ENCODE measurements at places on chromosomes 1 and 21. TPM values are rescaled to one million over a fixed set of nuclear protein-coding genes. Genes with fewer than 3 reads are reported as not detected.

The PALMD gene
- total RNA-seq: 72.0 TPM

The NBPF19 gene
- total RNA-seq: 9.4 TPM

The URB2 gene
- 4.2 TPM for total RNA-seq

GRCh38 chr1:167938080-167938636 is 1.3 kb upstream of the MPC2 start:
- no peak for DNase-seq

DNA sequence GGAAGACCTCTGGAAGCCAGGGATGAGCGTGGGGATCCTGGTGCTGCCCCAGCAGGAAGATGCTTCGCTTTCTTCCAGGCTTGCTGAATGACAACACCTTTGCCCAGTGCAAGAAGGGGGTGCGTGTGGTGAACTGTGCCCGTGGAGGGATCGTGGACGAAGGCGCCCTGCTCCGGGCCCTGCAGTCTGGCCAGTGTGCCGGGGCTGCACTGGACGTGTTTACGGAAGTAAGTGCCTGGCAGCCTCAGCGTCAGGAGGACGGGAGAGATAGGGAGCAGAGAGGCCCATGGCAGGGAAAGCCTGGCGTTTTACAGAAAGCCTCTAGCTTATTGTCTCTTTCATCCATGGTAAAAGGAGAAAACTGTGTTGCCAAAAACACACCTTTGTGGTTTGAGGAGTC is 23.5 kb downstream of the PHGDH start:
- DNase-seq: peak; percentile 82

DNA sequence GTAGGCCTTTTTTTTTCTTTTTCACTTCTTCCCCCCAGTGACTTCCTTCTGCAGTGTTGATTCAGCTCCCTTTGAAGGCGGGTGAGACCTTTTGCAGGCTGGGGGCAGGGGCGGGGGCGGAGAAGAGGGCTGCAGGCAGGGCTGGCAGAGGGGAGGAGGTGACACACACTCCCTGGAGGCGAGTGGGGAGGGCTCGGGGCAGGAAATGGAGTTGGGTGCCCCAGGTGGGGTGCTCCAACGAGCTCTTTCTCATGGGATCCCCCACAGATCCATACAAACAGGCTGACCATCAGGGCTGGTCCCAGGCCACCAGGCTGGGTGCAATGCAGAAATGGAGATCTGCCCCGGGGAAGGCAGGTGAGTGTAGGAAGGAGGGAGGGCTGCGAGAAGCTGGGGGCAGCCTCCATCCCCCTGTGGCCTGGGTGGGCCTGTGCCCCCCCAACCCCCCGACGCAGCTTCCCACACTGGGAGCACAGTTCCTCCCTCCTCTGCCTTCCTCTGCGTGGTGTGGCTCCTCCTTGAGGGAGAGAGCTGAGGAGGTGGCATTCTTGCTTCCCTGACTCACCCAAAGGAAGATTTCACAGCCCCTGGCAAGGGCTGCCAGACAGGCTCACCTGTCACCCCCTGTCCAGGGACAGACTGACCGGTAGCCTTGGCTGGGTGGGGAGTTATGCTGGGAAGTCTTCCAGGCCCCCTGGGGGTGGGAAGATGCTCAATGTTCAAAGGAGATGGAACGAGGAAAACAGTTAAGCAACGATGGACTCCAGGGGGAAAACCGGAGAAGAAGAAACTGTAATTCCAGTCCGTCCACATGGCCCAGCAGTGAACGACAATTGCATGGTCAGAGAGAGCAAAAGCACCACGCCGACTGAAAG is 7.1 kb upstream of the ITGB2 start:
- peak; percentile 82 for DNase-seq

DNA sequence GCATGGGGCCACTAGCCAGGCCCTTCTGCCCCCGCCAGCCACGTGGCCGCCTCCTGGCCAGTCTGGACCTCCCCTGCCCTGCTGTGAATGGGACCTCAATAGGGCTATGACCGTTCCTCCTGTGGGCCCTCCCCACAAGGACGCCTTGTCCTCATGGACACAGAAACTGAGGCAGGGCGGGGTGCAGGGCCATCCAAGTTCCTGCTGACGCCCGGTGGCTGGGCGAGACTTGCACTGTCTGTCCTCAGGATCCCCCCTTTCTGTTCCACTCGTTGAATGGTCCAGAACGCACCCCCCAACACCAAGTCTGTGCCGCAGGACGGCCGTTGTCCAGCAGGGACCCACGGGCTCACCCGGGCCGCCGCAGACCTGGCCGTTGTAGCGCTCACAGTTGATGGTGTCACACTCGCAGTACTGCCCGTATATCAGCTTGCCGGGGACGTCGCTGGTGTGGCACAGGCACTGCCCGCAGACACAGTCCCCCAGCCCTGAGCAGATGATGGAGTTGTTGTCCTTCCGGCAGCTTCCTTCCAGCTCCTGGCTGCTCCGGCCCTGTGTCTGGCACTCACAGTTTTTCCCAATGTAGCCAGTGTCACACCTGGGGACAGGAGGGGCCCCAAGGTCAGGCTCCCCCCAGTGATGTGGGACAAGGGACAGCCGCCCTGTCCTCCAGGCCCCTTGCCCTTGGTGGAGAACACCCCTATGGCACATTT is 16.3 kb upstream of the PTTG1IP start:
- peak; percentile 4 for DNase-seq

GRCh38 chr1:100137602-100138001 is 4.6 kb downstream of the TRMT13 start:
- no peak for DNase-seq

DNA sequence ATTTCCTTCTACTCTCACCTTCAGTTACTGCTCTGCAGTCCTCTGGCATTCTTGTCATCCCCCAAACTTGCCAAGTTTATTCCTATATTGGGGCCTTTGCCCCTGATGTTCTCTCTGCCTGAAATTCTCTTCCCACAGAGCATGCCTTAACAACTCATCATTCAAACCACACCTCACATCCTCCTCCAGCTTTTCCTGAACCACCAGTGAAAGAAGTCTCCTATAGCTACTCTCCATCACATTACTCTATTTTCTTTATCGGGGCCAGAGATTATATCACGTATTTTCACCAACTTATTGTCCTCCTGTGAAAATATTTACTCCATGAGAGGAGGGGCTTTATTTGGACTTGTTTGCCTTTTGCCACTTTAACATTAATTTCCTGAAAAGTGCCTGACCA is 32.1 kb downstream of the EXTL2 start:
- DNase-seq: no peak

GRCh38 chr1:10720635-10721034 is 75.8 kb downstream of the CASZ1 start:
- peak; percentile 55 for DNase-seq

- DNase-seq: no peak
Observed at GRCh38 chr1:110594456-110595352, 11.5 kb downstream of the KCNA2 start.

DNA sequence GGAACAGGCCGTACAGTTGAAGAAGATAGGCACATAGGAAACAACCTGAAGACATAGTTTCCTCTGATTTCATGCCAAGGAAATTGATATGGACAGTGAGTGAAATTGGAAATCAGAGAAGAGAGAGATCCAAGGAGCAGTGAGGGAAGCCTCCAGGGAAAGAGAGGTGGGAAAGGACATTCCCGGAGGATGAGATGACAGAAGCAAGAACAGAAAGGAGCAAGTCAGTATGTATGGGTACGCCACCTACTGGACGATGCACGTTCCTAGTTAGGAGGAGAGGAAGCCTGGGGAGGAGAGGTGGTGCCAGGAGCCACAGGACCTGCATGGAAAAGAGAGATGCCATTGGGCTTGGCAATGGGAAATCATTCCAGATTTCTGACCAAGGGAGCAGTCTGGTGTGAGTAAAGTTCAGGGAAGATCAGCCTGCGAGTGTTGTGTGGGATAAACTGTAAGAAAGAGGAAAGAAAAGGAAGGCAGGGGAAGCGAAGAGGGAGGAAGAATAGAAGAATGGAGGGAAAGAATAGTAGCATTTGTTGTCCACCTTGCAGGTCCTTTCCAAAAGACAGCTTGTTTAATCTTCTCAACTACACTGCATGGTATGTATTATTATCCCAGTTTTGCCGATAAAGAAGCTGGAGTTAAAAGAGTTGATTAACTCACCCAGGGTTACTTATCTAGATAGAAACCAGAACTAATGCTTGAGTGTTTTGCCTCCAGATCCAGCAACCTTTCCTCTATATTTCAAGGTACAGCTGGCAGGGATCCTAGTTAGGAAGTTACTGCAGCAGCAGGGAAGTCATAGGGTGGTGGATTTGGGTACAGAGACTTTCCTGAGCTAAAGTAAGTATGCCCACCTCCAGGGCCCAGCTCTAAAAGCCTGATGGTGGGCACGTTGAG is 27.4 kb downstream of the C1orf116 start:
- DNase-seq: peak; percentile 44

DNA sequence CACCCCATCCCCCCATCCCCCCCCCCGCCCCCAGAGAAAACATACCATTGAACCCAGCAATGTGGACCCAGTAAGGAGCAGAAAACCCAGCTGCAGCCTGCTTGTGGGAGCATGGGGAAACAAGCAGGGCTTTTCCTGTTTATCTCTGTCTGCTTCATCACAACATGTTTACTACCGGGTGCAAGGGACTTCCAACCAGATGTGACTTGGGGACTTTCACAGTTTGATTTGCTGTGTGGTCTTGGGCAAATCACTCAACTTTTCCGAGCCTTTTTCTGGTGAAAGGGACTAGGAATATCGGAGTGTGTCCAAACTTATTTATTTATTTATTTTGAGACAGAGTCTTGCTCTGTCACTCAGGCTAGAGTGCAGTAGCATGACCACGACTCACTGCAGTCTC is 3.2 kb downstream of the TMCC2 start:
- no peak for DNase-seq

- DNase-seq: no peak
Observed at GRCh38 chr1:196774603-196775002, at the start of gene CFHR3. CFHR3 (plus strand) TSS chr1:196774840; CDS start chr1:196774887, 47 bp downstream.
